ENCODE measurements at places on chromosomes 13 and 19. TPM values are rescaled to one million over a fixed set of nuclear protein-coding genes. Genes with fewer than 3 reads are reported as not detected.

GRCh38 chr13:36673352-36673751, 468 bp upstream of the SERTM1 start:
- no peak for DNase-seq

- DNase-seq, result peak; percentile 66
Measured at GRCh38 chr19:53463263-53463662, 4.3 kb upstream of the ZNF813 start.

DNA sequence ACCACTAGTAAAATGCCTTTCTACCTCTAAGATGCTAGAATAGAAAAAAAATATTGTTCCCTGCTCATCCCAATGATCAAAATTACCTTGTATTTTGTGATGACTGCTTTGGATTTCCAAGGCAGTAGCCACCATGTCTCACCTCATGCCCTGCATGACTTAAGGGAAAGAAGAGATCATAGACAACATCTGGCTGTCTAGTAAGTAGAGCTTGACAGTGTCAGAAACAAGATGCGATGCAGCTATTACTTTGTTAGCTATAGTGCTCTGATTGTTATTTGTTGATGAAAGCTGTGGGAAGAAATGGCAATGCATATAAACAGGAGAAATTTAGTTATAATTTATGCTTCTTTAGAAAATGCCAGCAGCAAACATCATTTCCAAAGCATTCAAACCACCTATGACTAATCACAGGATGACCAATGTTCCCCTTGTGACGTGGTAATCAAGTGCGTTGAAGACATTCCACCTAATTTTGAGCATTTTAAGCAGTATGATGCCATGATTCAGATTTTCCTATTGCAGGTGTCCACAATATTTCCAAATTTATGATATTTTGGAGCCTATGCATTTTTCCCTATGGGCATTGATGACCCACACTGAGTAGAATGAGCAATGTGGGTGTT, 308.3 kb downstream of the KCNRG start:
- no peak for DNase-seq

Gene FCGBP
- total RNA-seq, result 3.1 TPM

DNA sequence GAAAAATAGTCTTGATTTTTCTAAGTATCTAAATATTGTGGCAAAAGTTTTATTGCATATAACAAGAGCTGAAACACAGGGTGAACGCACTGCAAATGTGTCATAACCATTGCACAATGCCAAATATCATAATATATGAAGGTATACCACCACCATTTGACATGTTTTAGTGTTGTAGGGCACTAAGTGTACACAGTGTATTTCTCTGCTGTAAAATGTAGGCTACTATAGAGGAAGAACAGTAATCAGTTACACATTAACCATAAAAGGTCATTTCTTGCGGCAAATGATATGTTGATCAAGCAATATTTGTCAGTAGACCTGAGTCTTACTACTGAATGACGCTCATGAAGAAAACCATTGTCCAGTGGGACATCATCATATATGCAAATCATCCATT, 18.3 kb upstream of the KLF5 start:
- no peak for DNase-seq

Gene SLC8A2
- 40.1 TPM for total RNA-seq

- no peak for DNase-seq
Measured at GRCh38 chr13:75489502-75490263, 7.7 kb upstream of the TBC1D4 start.

DNA sequence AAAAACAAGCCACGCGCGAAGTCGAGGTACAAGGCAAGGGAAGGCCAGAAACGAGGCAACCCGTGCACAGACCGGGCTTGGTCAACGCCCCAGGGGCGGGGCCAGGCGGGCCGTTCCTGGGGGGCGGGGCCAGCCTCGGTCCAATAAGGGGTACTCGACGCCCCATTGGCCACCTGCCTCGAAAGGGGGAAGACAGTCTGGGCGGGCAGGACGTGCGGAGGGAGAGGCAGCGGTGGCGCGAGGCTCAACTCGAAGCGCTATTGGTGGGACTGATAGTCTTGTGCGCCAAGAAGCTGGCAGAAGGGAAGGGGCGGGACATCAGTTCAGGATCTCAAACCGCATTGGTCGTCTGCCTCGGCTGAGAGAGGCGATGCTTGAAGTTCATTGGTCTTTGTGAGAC, at the start of gene LYPD4:
Gene LYPD4, minus strand, starts transcription at position 83 of the 400 bp plus-strand sequence. CDS start 5,398 bp downstream, outside the sequence.
- no peak for DNase-seq

Gene SIRT6
- total RNA-seq, result 8.7 TPM

DNA sequence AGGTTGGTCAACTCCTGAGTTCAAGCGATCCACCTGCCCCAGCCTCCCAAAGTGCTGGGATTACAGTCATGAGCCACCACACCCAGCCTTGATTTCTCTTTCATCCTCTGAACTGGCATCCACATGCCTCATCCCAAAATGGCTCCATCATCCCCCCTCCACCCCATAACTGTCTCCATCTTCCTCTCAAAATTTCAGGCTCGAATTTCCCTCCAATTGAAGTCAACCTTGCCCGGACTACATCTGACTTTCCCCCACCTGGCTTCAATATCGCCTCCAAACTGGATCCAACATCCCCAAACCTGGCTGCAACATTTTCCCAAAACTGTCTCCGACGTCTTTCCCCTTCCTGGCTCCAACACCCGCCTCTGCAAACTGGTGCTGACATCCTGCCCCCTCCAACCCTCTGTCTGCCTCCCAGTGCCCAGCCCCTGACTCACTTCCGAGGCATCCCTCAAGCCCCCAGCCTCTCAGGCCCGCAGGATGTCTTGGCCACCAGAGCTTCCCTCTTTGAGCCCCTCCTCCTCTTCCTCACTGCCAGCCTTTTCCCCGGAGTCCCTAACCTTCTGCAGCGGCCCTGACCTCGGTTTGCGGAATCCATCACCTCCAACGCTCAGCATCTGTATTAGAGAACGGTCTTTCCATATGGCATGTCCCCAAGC, 943 bp downstream of the EXOC3L2 start:
- DNase-seq, result no peak

DNA sequence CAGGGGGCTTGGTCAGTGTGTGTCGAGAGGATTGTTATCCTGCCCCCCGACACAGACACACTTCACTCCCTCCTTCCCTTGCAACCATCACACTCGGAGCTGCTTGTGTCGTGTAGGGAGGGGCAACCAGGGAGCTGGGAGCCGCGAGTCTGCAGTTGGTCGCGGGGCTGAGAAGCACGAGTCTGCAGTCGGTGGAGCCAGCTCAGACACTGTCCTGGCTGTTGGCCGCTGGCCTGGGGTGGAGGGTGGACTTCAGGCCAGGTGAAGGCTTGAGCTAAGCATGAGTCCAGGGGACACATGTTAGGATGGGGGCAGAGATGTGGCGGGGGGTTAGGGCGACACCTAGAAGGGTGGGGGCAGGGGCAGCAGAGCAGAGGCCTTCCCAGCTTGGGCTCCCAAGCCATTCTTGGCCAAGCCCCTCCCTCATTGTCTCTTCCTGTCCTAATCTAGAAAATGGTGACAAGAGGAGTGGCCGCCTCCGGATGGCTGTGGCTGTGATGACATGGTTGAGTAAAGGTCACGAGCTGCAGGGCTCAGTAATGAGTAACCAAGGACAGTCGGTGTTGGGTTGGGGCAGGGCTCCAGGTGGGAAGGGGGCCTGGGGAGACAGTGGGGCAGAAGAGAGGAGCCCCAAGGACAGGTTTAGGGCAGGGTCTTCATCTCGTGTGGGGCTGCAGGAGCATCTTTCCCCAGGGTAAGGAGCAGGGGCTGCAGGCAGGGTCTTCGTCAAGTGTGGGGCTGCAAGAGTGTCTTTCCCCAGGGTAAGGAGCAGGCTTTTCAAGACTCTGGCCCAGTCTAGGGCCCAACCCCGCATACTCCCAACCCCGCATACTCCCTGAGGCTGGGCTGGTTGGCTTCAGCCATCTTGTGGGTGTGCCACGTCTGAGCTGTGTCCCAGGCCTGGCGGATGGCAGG, 8.6 kb downstream of the PPP5C start:
- DNase-seq, result no peak

GRCh38 chr13:105047676-105048295, 1487.7 kb downstream of the EFNB2 start:
- no peak for DNase-seq

Gene TTC9B
- total RNA-seq, result 59.0 TPM

Gene CD37
- total RNA-seq, result 1.1 TPM

DNA sequence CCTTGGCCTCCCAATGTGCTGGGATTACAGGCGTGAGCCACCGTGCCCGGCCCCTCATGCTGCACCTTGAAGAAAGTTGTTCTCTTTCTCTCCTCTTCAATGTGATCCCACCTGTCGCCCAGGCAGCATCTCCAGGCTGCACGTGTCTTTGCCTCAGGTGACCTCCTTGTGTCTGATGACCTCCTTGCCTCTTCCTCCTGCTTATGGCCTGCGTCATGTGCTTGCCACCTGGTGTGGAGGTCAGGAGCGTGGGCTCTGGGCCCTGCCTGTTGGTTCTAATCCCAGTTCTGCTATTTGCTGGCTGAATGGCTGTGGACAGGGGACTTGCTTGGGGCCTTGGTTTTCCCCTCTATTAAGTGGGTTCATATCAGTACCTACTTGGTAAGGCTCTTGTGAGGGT, 6.3 kb downstream of the BICRA start:
- DNase-seq, result no peak

All from occipital lobe (tissue), 3 donors.